ENCODE measurements at places on chromosomes 5 and 9.
A peak's percentile ranks its signal among the peaks of the same experiment; 100 is the strongest.

- DNase-seq = no peak
Measured at GRCh38 chr9:95552255-95552654, 35.5 kb upstream of the PTCH1 start.

- no peak for DNase-seq
Measured at GRCh38 chr5:8694545-8694944, 825.6 kb downstream of the MTRR start.

DNA sequence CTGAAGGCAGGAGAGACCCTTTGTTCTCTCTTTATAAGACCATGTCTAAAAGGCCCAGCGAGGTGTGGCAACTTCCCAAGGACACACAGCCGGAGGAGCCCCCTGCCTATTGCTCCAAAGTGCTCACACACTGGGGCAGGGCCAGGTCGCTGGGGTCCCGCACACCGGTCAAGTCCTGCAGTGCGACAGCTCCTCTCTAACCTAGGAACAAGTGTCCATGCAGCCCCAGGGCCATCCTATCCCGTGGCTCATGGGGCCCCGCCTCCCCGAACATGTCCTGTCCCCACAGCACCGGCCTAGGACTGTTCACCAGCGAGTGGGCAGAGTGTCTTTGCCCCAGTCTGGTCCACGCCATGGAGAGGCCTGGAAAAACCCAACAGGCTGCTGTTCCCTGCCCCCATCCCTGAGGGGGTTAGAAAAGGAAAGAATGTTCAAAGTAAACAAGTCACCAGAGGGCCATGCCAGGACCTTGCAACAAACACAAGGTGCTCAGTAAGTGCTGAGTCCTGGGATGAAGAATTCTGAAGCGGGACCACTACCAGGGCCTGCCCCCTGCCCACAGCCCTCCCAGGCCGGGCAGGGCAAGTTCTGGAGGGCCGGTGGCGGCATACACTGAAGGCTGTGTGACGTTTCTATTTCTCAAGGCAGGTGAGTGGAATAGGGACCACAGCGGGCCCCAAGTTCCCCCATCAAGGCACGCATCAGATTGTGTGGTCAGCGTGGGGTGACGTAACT lies 938 bp downstream of the NINJ1 start:
- peak; percentile 51 for DNase-seq

DNA sequence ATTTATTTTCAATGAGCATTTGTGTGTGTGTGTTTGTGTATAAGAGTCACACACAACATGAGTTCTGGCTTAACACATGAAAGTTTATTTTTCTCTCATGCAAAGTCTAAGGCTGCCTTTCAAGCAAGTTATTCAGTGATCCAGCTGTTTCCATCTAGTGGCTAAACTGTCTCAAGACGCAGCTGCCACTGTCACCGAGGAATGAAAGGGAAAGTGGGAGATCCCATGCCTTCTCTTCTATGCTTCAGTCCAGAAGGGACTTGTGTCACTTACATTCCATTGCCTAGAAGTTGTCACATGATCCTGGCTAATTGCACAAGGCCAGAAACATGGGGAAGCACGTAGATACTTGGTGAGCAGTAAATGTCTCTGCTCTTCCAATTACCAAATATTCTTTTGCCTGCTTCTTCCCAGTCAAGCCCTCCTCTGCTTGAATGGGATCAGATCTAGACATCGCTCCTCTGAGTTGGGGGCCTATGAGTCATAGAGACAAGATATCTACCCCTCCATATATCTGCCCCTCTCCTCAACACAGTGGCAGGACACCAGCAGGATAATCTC lies 30.4 kb upstream of the SLIT3 start:
- no peak for DNase-seq

- DNase-seq = no peak
Measured at GRCh38 chr9:127642082-127642740, 30.1 kb downstream of the STXBP1 start.

DNA sequence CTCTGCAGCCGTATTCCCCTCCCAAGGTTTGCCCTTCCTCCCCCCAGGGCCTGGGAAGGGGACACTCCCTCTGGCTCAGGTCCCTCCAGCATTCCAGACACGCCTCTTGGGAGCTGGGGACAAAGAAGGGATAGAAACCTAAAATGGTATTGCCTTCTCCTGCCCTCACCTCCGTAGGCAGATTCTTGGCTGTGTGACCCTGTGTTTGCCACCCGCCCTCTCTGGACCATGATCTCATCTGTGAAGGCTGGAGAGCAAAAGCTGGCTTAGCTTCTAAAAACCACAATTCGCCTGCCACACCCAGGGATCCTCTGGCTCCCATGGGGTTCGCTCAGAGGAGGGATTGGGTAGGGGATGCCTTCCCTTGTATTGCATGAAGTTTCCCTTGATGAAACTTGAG lies 7.7 kb downstream of the AQP3 start:
- DNase-seq = no peak

- no peak for DNase-seq
Measured at GRCh38 chr5:170691657-170692056, 91.9 kb upstream of the GABRP start.

DNA sequence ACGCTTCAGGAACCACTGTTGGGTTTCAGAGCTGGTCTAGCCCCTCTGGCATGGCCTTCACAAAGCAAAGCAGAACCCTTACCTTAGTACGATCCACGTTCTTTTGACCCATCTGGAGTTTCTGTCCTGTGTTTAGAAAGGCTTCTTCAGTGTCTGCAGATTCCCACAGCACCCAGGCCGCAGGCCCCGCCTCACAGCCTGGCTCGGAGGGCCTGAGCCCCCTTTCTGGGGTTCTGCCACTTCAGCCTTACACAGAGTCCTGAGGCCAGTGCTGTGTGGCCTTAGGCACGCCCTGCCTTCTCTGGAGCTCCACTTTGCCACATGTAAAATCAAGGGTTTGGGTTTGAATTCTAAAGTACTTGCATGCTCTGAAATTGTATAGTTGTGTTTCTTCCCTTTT lies 31.6 kb upstream of the PRDM12 start:
- no peak for DNase-seq

DNA sequence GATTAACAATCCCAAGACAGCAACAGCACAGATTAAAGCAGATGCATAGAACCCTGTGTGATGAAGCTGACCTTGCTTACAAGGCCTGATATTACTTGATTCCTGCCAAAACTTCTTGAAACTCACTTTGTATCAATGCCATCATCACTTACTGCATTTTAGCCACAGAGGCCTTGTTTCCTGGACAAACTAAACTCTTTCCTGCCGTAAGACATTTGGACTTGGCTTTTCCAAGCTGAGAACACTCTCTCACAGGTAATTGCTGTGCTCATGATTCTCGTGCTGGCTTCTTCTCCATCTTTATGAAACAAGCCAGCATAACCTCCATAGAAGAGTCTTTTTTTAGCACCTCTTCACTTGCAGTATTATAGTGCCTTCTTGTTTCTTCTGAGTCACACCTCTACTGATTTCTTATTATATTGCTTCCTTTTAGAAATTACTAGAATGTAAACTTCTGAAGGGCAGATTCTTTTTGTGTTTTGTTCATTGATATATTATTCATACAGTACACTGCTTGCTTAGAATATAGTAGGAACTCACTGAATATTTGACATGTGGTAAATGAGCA lies 456.5 kb upstream of the ZNF608 start:
- no peak for DNase-seq

DNA sequence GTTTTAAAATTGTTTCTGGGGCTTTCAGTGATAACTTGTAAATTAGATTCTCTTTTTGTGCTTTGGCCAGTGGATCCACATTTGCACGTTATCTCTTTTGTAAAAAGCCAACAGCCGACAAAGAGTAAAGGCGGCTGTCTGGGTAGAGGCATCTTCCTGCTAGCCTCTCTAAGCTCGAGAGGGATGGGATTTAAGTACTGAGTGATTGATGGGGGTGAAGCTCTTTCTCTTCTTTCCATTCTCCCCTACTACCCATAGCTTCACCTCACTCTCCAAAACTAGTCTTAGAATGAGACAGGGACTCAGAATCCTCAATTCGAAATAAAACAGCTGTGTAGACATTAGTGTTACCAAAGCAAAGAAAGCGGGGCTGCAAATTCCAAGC lies 3.4 kb downstream of the PBX3 start:
- DNase-seq = peak; percentile 35

DNA sequence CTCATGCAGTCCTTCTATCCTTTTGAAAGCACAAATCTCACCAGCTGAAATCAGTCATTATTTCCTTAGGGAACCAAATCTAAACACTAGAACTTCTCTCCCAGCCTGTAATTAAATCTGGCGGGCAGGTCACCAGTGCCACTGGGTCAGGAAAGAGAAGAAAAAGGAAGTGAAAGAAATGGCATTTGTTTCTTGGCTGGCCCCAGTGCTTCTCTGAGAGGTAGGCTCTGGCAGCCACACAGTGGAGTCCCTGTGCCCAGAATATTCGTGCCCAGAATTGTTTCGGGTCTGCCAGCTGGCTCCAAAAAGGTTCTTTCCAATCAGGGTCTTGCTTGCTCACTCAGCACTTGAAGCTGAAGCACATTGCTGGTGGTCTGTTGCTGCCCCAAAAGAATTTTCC lies 133.9 kb upstream of the MTAP start:
- no peak for DNase-seq

DNA sequence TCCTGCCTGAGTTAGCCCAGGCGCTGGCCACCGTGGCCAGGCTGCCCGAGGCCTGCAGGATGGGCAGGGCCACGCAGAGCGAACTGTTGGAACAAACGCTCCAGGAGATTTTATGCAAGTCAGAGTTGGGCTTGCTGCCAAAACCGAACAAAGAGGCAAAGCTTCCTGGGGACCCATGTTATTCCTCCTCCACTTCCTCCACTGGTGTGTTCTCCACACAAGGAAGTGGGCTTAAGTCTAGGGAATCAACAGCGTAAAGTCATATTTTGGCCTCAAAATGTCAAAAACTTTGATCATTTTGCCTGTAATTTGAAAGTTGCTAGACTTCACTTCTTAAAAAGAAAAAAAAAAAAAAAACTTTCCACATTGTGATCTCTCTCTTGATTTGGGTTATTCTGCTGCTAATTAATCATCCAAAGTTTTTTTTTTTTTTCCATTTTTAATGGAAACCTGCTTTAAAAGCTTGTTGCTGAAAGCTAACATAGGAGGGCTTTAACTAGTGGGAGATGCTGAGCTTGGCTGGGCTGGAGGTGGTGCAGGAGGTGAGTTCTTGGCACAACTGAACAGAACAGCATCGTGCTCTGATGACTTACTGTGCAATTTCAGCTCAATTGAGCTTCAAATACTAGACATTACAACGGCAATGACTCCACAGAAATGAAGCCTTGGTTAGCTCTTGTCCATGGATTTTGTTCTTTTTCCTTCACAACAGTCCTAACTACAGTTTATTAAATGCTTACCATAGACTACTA lies 73.0 kb downstream of the PTPDC1 start:
- peak; percentile 73 for DNase-seq

Measured in RWPE1 (cell line).